ENCODE measurements at places on chromosomes 12 and 14. TPM values are rescaled to one million over a fixed set of nuclear protein-coding genes. Genes with fewer than 3 reads are reported as not detected.

Gene KRT2
- total RNA-seq, result not detected

- no peak for DNase-seq
- no peaks in the 10 kb centered on the region for H3K36me3 ChIP-seq
- no peak overlapping the region for H3K4me3 ChIP-seq
- H3K27me3 ChIP-seq, result no peaks in the 10 kb centered on the region
- H3K4me1 ChIP-seq, result peaks cover 9% of the 10 kb centered on the region
- H3K27ac ChIP-seq, result no peak overlapping the region
These were observed 8.5 kb upstream of the LTBP2 start for GRCh38 chr14:74620497-74620921.

GRCh38 chr12:48980953-48981756 is 3.0 kb downstream of the WNT1 start:
- H3K4me3 ChIP-seq, result peak overlapping the region; percentile 48
- no peaks in the 10 kb centered on the region for H3K27me3 ChIP-seq
- H3K36me3 ChIP-seq, result no peaks in the 10 kb centered on the region
- peak; percentile 62 for DNase-seq
- H3K4me1 ChIP-seq, result peaks cover 31% of the 10 kb centered on the region

Gene TEX52
- total RNA-seq, result not detected

Gene RNASE7
- total RNA-seq, result not detected

Gene GPRC5D
- total RNA-seq, result not detected

Gene CFL2
- 11.6 TPM for total RNA-seq

DNA sequence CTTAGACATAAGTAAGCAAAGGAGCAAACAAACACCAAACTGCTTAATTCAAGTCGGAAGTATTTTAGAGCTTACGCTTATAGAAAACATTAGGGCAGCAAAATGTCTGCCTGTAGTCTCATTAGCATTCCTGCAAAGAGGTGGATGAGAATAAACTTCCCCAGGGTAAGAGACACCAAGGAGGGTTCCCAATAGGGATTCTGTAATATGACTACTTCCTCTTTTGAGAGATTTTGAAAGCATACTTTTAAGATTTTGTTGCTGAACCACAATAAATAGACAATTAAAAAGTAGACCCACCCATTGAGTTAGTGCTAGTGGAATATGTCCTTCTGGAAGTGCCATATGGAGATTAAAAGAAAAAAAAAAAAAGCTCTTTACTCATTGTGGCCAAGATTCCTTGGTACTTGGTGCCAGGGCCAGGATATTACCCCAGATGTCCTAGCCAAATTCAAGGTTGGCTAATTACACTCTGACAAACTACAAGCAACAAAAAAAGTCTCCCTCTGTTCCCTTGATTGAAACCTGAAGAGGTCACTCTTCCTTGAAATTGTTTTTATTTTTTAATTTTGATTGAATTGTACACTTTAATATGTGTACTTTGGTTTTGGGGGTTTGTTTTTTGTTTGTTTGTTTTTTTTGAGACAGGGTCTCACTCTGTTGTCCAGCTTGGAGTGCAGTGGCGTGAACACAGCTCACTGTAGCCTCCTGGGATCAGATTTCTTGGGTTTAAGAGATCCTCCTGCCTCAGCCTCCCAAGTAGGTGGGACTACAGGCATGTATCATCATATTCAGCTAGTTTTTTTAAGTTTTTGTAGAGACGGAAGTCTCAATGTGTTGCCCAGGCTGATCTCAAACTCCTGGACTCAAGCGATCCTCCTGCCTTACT is 8.7 kb downstream of the CLIP1 start:
- DNase-seq, result no peak
- no peaks in the 10 kb centered on the region for H3K4me1 ChIP-seq
- H3K4me3 ChIP-seq, result no peak overlapping the region
- H3K27me3 ChIP-seq, result no peaks in the 10 kb centered on the region

DNA sequence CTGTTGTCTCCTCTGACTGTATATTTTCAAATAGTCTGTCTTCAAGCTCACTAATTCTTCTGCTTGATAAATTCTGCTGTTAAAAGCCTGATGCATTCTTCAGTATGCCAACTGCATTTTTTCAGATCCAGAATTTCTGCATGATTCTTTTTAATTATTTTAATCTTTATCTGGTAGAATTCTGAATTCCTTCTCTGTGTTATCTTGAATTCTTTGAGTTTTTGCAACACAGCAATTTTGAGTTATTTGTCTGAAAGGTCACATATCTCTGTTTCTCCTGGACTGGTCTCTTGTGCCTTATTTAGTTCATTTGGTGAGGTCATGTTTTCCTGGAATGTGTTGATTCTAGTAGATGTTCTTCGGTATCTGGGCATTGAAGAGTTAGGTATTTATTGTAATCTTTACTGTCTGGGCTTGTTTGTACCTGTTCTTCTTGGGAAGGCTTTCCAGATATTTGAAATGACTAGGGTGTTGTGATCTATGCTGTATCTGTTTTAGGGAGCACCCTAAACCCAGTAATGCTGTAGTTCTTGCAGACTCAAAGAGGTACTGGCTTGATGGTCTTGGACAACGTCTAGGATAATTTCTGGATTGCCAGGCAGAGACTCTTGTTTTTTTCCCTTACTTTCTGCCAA is 193.8 kb upstream of the NPAS3 start:
- no peaks in the 10 kb centered on the region for H3K4me1 ChIP-seq
- no peaks in the 10 kb centered on the region for H3K27me3 ChIP-seq
- no peak for DNase-seq
- H3K36me3 ChIP-seq, result no peaks in the 10 kb centered on the region
- no peak overlapping the region for H3K4me3 ChIP-seq

GRCh38 chr12:106269150-106269771 is 21.4 kb upstream of the CKAP4 start:
- H3K27me3 ChIP-seq, result no peaks in the 10 kb centered on the region
- H3K4me1 ChIP-seq, result no peaks in the 10 kb centered on the region
- no peak for DNase-seq
- H3K4me3 ChIP-seq, result no peak overlapping the region
- no peaks in the 10 kb centered on the region for H3K36me3 ChIP-seq

DNA sequence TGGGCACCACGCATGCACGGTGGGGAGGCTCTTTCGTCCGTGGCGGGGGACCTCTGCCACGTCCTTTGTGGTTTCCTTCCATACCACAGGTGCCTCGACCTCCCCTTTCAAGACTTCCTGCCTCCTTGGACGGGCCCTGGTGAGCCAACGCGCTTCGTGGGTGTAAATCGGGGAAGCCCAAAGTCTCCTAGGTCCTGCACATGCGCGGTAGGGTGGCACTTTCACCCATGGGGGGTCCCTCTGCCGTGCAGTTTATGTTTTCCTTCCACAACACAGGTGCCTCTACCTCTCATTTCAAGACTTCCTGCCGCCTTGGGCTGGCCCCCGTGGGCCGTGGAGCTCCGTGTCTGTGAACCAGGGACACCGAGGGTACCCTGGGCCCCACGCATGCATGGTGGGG is 349.7 kb downstream of the ALG10 start:
- no peak overlapping the region for H3K4me3 ChIP-seq
- no peaks in the 10 kb centered on the region for H3K36me3 ChIP-seq
- H3K27me3 ChIP-seq, result no peaks in the 10 kb centered on the region

Gene SPTB
- 0.57 TPM for total RNA-seq

Gene CLEC1B
- total RNA-seq, result not detected

Gene FSCB
- total RNA-seq, result not detected

- H3K36me3 ChIP-seq, result no peaks in the 10 kb centered on the region
- H3K4me3 ChIP-seq, result no peak overlapping the region
- no peaks in the 10 kb centered on the region for H3K4me1 ChIP-seq
- H3K27ac ChIP-seq, result no peak overlapping the region
- H3K27me3 ChIP-seq, result no peaks in the 10 kb centered on the region
These were observed 292.9 kb downstream of the MED13L start for GRCh38 chr12:115984616-115985015.

- H3K36me3 ChIP-seq, result no peaks in the 10 kb centered on the region
- H3K27me3 ChIP-seq, result no peaks in the 10 kb centered on the region
- no peaks in the 10 kb centered on the region for H3K4me1 ChIP-seq
- no peak for DNase-seq
These were observed 25.6 kb upstream of the C12orf71 start for GRCh38 chr12:27107986-27108385.

DNA sequence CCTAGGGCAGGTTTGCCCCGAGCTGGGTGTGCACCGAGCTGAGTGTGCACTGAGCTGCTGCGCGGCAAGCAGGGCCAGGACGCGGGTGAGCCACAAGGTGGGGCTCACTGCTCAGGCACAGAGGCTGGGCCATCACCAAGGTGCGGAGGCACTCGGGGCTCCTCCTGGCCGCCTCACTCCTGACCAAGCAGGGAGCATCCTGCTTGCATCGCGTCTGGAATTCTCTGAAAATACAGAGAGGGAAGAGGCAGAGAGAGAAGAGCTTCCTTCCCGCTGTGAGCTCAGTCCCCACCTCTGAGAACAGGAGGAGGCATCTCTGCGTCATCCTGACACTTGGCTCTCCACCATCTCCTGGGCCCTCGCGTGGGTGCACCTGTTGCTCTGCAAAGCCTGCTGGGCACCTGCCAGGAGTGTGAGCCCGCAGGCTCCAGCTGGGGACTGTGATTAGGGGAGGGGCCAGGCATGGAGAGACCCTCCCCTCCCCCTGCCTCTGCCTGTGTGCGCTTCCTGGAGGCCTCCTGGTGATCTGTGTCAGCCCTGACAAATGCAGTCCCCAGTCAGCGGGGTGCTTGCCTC is 116.3 kb downstream of the GLT1D1 start:
- H3K4me1 ChIP-seq, result no peaks in the 10 kb centered on the region
- no peak for DNase-seq
- no peaks in the 10 kb centered on the region for H3K27me3 ChIP-seq
- H3K36me3 ChIP-seq, result no peaks in the 10 kb centered on the region
- H3K4me3 ChIP-seq, result no peak overlapping the region

Gene DACT1
- 3.6 TPM for total RNA-seq

Gene PMEL
- total RNA-seq, result 3.5 TPM

GRCh38 chr12:4272424-4273272 is 914 bp upstream of the CCND2 start:
- peak overlapping the region; percentile 79 for H3K4me3 ChIP-seq
- peaks cover 6% of the 10 kb centered on the region for H3K4me1 ChIP-seq
- peak overlapping the region; percentile 95 for H3K27ac ChIP-seq
- DNase-seq, result peak; percentile 86
- H3K27me3 ChIP-seq, result no peaks in the 10 kb centered on the region

DNA sequence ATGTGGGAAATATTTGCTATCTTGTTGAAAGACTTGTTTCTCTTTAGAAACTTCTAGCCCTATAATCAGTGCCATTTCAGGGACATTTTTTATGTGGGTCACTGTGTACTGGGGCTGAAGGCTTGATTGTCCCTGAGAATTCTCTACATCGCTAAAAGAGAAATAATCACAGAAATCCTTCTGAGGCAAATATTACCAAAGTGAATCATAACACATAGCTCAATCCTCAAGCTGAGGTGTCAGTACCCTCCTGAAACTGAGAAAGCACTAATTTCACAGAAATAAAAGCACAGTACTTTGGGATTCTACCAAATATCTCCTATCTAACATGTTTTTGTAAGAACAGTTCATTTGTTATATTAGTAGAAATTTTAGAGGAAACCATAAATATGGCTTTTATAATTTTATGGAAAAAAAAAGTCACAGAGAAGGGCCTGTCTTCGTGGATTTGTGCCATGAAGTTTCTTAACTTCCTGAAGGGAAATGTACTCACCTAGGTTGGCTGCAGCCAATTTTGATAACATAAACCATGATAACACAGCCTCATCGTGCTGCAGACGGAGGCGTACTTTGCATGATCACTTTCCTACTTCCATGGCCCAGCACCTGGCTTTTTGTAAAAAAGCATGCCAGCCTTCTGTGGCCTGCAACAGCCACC is 163.7 kb upstream of the HIF1A start:
- no peaks in the 10 kb centered on the region for H3K36me3 ChIP-seq
- peak overlapping the region; percentile 56 for H3K27ac ChIP-seq
- no peaks in the 10 kb centered on the region for H3K27me3 ChIP-seq
- peaks cover 50% of the 10 kb centered on the region for H3K4me1 ChIP-seq
- no peak for DNase-seq

DNA sequence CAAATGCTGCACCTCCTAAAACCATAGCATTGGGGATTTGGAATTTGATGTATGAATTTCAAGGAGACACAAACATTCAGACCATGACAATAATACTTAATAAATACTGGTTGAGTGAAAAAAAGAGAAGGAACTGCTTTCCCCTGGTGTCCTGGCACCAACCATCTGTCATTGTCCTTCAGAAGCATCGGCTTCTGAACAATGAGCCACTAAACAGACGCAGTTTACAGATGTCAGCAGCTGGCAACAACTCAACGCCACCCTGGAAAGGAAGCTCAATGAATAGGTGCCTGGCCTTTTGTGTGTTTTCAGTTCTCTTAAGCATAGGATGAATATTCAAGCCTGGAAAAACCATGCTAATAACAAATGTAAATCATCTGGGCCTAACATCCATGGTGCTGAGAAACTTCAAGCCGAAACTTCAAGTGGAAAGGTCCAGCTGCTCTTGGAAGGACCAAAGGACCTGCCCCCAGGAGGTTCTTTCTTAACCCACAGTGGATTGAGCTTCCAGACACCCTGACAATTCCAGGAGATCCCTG is 101.3 kb downstream of the WIF1 start:
- H3K27ac ChIP-seq, result no peak overlapping the region
- H3K27me3 ChIP-seq, result no peaks in the 10 kb centered on the region
- no peak for DNase-seq
- H3K36me3 ChIP-seq, result no peaks in the 10 kb centered on the region
- H3K4me3 ChIP-seq, result no peak overlapping the region
- H3K4me1 ChIP-seq, result no peaks in the 10 kb centered on the region

Gene SAMD15
- total RNA-seq, result 0.35 TPM

Gene ADSS1
- total RNA-seq, result 11.0 TPM

DNA sequence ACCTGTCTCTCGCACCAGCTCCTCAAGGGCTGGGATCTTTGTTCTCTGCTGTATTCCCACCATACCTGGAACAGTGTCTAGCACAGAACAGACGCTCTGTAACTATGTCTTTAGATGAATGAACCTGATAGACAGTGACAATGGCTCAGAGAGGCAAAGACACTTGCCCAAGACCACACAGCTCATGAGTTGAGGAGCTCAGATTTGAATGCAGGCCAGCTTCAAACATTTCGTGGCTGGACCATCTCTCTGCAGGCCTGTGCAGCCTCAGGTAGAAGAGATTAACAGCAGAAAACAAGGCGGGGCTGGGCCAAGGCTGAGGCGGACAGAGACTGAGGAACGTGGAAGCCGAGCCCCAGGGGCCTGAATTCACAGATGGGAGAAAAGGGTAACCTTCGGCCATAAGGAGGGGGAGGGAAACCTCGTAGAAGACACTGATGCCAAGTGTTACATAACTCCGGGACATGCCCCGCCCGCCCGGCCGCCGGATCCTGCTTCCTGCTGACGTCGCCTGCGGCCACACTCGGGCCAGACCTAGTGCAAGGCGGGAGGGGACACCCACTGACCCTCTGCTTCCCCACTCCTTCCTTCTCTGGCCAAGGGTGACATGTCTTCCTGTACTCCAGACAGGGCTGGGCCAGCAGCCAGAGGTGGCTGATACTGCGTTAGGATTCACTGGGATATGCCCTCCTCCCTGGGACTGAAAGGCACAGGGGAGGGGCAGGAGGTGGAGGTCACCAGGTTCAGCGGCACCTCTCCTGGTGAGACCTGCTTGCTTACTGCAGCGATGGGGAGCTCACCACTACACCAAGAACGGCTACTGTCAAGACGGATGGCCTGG is 86.8 kb downstream of the RFLNA start:
- peak overlapping the region; percentile 86 for H3K27ac ChIP-seq
- no peak overlapping the region for H3K4me3 ChIP-seq
- H3K4me1 ChIP-seq, result peaks cover 50% of the 10 kb centered on the region
- H3K36me3 ChIP-seq, result no peaks in the 10 kb centered on the region
- DNase-seq, result peak; percentile 91
- no peaks in the 10 kb centered on the region for H3K27me3 ChIP-seq

All from Peyer's patch (tissue), 4 donors.